ENCODE measurements at places on chromosomes 3 and 15.

- DNase-seq, result no peak
These were observed 10.7 kb downstream of the EHD4 start for GRCh38 chr15:41961595-41962202.

- DNase-seq, result no peak
These were observed 35.1 kb downstream of the CCDC54 start for GRCh38 chr3:107412376-107412775.

GRCh38 chr3:198081421-198081844, 121.4 kb downstream of the LMLN start:
- no peak for DNase-seq

- no peak for DNase-seq
These were observed 405.8 kb downstream of the IGSF11 start for GRCh38 chr3:118628704-118629341.

DNA sequence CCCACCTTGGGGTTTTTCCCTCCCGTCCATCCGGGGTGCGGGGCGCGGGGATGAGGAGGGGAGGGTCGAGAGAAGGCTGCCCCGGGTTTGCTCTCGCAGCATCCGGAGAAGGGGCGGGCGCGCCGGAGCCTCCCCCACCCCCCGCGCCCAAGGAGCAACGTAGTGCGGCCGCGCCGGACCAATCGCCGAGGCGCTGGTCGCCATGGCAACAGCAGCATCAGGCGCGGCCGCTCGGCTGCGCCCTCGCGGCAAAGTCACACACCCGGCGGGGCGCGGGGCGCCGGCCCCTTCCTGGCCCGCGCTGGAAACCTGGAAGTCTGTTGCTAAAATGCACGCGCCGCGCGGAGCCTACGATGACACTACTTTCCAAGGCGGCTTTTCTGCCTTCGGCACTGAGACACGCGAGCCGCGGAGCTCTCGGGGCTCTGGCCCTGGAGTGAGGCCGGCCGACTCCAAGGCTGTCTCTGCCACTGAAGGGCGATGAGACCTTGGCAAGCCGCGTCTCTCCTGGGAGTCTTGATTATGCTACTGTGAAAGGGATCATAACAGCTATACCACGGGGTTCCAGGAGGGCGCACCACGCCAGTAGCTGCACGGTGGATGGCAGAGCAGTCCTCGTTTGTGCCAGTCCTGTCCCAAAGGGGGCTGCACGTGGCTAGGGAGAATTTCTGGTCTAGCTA, at the start of gene IQSEC1:
TSS of gene IQSEC1 (minus strand) at position 104 of the 680 bp plus-strand sequence. CDS start 415 bp downstream, outside the sequence.
- DNase-seq, result peak; percentile 84
